ENCODE measurements at places on chromosomes 6 and 20.

GRCh38 chr20:48826883-48827771, 672 bp downstream of the PREX1 start:
- DNase-seq, result no peak

- no peak for DNase-seq
Observed at GRCh38 chr6:16047435-16047990, 81.4 kb upstream of the MYLIP start.

DNA sequence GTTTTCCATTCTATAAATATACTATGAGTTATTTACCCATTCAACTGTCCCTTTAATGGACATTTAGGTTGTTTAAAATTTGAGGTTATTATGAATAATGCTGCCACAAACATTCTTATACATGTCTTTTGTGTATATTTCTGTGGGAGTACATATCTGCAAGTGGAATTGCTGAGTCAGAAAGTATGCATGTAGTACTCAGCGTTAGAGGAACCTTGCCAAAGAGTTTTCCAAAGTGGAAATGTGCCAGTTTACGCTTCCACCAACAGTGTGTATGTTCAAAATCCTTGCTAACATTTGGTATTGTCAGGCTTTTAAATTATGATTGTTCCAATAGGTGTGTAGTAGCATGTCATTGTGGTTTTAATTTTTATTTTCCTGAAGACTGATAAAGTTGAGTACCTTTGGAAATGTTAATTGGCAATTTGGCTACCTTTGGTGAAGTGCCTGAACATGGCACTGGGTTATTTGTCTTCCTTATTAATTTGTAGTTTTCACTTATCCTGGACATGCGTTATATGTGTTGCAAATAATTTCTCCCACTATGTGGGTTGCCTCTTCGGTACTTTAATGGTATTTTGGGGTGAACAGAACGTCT, 341.2 kb downstream of the CD83 start:
- no peak for DNase-seq

- no peak for DNase-seq
Observed at GRCh38 chr6:36290668-36291620, 21.1 kb downstream of the PNPLA1 start.

- DNase-seq, result no peak
Observed at GRCh38 chr6:93468291-93468690, 48.9 kb upstream of the EPHA7 start.

- no peak for DNase-seq
Observed at GRCh38 chr6:31621320-31621939, 915 bp downstream of the PRRC2A start.

- no peak for DNase-seq
Observed at GRCh38 chr6:40529040-40529439, 58.1 kb downstream of the LRFN2 start.
